ENCODE measurements at places on chromosomes 2 and 18. TPM values are rescaled to one million over a fixed set of nuclear protein-coding genes. Genes with fewer than 3 reads are reported as not detected.

CHRND gene
- total RNA-seq, result not detected

GRCh38 chr2:135688978-135689377, 52.7 kb upstream of the UBXN4 start:
- no peak for DNase-seq

FBXO36 gene
- 0.88 TPM for total RNA-seq

ITPRID2 gene
- 84.5 TPM for total RNA-seq

- peak; percentile 81 for DNase-seq
Observed at GRCh38 chr2:28390746-28391563, 1.7 kb upstream of the FOSL2 start.

GRCh38 chr2:222969491-222969890, 82.5 kb upstream of the KCNE4 start:
- no peak for DNase-seq

- peak; percentile 23 for DNase-seq
Observed at GRCh38 chr2:207772081-207772843, 2.6 kb upstream of the FZD5 start.

DCDC2C gene
- not detected for total RNA-seq

ODC1 gene
- total RNA-seq, result 140 TPM

CCDC148 gene
- total RNA-seq, result 3.0 TPM

- DNase-seq, result no peak
Observed at GRCh38 chr2:225070811-225071210, 28.5 kb upstream of the DOCK10 start.

DNA sequence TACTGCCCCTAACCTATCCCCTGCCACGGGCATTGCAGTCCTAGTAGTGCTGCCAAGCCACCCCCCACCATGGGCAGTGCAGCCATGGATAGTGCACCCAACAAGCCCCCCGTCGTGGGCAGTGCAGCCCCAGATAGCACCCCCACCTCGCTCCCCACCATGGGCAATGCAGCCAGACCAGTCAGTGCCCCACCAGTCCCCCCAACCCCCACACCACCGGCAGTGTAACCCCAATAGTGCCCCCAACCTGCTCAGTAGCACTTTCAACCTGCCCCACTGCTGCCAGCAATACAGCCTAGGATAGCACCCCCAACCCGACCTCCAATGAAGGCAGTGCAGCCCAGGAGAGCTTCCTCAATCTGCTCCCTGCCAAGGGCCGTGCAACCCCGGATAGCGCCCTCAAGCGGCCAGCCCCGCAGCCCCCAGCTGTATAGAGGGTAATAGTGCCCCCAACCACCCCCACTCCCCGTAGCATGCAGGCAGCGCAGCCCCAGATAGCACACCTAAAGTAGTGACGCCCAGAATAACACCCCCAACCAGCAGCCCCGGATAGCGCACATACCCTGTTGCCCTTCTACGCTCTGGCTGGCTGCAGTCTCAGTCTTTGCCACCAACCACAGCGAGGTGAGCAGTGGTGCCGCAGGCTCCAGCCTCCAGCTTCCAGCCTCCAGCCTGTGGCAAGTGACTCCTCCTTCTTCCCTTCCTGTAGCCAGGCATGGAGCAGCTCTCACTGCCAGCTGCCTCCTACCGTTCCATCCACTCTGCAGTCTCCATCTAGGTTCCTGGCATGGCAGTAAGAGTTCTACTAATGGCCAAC, 45.4 kb upstream of the ANKRD62 start:
- DNase-seq, result no peak

GRCh38 chr18:67875060-67875459, 358.5 kb upstream of the DSEL start:
- no peak for DNase-seq

DNA sequence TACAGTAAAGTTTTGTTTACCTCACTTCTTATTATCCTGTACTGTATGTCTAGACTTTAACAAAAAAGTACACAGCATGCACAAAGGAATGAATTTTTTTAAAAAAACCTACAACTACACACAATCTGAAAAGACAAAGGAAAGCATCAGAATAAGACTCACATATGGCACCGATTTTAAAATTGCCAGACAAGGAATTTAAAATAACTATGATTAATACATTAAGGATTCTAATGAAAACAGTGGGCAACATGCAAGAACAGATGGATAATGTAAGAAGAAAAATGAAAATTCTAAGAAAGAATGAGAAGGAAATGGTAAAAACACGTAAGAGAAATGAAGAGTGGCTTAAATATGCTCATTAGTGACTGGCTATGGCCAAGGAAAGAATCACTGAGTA, 638.2 kb downstream of the FBXO15 start:
- DNase-seq, result no peak

GRCh38 chr18:8121101-8121500, 488.1 kb upstream of the RAB12 start:
- no peak for DNase-seq

CPS1 gene
- total RNA-seq, result 10.8 TPM

CDK5R2 gene
- not detected for total RNA-seq

GRCh38 chr2:32732912-32733472, 105.1 kb downstream of the TTC27 start:
- no peak for DNase-seq

- no peak for DNase-seq
Observed at GRCh38 chr2:12091201-12091806, 344.9 kb downstream of the LPIN1 start.

- DNase-seq, result no peak
Observed at GRCh38 chr18:45833846-45834245, 8.4 kb downstream of the SIGLEC15 start.

GRCh38 chr2:158125756-158126498, 24.3 kb downstream of the UPP2 start:
- DNase-seq, result no peak

RGPD4 gene
- not detected for total RNA-seq

C2orf78 gene
- not detected for total RNA-seq

TMEM127 gene
- total RNA-seq, result 17.0 TPM

DNA sequence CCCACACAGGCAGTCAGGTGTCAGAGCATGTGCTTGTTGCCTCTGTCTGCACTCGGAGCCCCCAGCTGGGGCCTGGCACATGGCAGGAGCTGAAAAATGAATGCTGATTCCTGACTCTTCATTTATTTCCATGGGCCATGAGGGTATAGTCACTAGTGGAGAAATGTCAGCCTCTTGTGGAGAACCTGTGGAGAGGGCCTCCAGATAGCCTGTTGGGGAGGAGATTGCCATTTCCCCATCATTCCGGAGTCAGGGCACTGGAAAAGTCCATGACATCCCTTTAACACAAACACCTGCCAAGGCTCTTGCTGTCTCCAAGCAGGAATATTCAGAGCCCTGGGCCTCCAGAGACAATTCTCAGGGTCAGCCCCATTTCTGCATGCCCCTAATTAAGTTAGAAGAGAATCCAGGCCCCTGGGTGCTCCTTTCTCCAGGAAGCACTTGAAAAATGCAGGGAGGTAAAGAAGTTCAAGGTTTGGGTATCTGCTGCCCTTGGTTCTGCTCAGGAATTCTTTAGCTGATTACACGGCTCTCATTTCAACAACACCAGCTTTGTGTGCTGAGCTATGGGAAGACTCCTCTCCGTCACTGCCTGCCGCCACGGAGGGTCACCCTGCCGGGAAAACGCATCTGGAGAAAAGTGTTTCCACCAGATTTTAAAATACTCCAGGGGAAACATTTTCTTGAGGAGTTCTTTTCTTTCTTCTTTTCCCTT, 311.3 kb downstream of the MYCN start:
- no peak for DNase-seq

Measured in uterus (tissue), 4 donors.